IMR-90 (cell line): ENCODE measurements at places on chromosomes 1 and 21. TPM values are rescaled to one million over a fixed set of nuclear protein-coding genes. Genes with fewer than 3 reads are reported as not detected.

DNA sequence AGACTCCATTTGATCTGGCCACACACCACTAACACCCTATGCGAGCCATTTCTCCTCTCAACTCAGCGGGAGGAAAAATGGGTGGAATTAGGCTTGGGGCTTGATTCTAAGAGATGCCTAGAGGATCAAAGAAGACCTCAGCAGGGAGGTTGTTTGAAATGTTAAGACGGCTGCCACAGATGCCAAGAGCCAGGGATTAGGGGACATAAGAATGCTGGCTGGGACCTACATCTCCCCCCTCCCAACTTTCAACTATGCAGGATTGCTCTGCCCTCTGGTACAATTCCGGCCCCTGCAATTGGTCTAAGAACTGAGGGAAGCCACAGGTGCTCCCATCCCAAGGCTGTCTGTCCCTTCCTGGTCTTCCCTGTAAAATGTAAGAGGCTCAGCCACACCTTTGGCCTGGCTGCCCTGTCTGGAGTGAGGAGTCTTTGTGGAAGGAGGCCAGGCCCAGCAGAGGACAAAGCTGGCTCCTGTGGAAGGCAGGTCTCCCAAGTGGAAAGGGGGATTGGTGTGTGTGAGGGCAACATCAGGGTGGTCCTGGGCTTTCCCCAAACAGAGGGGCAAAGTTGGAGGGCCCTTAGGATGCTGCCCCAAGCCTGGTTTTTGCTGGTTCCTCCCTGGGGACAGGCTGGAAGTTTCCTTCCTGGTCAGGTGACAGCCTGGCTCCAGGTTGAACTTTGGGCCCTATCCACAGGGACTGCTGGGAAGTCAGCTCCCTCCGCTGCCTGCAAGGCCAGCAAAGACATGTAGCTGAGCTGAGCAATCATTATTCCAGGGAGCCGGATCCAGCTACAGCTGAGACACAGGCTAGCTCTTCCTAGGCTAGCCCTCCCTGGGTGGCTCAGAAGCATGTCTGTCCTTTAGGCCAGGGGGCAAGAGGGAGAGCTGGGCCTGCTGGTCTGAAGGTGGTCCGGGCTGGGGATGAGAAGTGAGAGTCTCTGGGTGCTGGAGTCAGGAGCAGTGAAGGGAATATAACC lies 34.5 kb upstream of the SYNC start:
- no peak for DNase-seq

GRCh38 chr21:42247716-42248115 lies 28.8 kb downstream of the ABCG1 start:
- no peak for DNase-seq

DNA sequence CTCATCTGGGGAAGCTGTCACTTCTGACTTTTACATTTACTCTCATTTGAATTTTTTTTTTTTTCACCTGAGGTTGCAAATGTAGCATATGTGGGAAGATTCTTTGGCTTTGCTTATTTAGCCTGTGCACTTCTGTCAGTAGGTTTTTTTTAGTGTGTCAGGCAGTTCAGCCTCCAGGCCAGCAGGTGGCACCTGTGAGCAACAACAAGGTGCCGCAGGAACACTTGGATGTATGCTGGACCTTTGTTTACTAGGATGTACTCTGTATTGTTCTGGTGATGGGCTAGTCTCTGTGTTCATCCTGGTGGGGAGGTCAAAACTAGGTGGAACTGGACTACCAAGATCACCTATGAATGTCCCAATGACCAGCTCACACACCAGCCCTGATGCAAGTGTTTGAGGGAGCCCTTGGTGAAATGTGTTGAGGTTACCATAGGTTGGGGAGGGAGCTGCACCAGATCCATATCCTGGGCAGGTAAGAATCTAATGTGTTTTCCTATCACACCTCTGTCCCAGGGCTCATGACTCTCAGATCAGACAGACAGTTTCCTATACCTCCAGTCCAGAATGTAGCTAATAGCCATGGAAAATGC lies 618.2 kb downstream of the BRINP3 start:
- no peak for DNase-seq

DNA sequence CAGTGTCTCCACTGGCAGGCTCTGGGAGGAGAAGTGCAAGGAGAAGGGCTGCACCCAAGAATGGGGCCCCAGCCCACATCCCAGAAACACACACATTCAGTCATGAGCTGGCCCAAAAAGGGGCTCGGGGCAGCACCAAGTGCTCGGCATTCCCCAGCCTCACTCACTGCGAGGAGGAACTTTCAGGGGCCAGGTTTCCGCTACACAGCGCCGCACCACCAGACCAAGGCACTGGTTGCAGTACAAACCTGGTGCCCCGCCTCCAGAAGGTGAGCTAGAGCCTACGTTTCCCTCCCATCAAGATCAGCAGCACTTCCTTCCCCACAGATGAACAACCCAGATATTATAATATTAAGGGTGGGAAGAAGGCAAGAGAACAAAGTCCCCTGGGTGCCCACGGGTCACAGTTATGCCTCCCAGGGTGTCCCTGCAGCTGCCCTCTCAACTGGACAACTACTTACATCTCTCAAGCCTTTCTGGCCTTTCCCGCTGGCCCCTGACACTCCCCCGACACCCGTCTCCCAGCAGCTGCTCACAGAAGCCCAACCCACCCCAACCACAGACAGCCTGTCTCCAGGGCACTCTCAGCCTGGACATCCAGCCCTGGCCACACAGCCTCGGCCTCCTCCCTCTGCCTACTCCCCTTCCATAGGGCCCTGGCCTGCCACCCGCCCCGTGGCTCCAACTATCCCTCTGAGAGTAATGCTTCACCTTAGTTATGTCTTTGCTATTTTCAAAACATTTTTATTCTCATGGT lies 3.8 kb downstream of the PBXIP1 start:
- DNase-seq, result no peak

GRCh38 chr1:160834945-160835565 lies 27.6 kb downstream of the CD244 start:
- DNase-seq, result peak; percentile 31

DNA sequence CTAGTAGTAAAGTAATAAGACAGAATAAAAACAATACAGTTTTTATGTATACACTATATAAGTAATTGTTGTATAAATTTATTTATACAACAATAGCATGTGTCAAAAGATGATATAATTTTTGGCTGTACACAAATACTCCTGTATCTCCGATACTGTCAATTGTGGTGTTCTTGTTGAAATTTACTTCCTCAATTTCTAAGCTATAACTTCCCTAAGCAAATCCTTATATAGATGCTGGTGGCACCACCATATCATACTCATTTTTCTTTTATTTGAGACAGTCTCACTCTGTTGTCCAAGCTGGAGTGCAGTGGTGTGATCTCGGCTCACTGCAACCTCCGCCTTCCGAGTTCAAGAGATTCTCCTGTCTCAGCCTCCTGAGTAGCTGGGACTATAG lies 141.0 kb upstream of the HP1BP3 start:
- no peak for DNase-seq

- DNase-seq, result no peak
These were observed 56.4 kb downstream of the SLC45A1 start for GRCh38 chr1:8374356-8374755.

GRCh38 chr1:63982201-63982600 lies 208.4 kb downstream of the ROR1 start:
- no peak for DNase-seq

- DNase-seq, result no peak
These were observed 61.6 kb downstream of the FHAD1 start for GRCh38 chr1:15308621-15309027.

DNA sequence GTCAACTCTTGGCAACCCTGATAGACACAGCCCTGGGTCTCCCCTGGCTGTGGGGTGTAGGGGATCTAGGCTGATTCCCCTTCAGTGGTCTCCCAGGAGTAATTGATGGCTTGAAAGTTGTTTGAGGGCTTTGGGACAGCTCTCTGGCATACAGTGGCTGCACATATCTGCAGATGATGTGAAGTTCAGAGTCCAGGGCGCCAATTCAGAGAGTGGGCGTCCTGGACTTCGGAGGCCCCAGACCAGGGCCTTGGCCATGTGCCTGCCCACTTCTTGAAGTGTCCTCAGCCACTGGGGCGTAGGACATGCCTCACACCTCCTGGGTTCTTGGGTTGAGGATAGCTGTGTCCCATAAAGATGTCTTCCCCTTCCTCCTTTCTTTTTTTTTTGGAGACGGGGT lies 2.6 kb downstream of the INAVA start:
- no peak for DNase-seq

- DNase-seq, result peak; percentile 45
These were observed 13.1 kb upstream of the ZRANB2 start for GRCh38 chr1:71093938-71094337.

DNA sequence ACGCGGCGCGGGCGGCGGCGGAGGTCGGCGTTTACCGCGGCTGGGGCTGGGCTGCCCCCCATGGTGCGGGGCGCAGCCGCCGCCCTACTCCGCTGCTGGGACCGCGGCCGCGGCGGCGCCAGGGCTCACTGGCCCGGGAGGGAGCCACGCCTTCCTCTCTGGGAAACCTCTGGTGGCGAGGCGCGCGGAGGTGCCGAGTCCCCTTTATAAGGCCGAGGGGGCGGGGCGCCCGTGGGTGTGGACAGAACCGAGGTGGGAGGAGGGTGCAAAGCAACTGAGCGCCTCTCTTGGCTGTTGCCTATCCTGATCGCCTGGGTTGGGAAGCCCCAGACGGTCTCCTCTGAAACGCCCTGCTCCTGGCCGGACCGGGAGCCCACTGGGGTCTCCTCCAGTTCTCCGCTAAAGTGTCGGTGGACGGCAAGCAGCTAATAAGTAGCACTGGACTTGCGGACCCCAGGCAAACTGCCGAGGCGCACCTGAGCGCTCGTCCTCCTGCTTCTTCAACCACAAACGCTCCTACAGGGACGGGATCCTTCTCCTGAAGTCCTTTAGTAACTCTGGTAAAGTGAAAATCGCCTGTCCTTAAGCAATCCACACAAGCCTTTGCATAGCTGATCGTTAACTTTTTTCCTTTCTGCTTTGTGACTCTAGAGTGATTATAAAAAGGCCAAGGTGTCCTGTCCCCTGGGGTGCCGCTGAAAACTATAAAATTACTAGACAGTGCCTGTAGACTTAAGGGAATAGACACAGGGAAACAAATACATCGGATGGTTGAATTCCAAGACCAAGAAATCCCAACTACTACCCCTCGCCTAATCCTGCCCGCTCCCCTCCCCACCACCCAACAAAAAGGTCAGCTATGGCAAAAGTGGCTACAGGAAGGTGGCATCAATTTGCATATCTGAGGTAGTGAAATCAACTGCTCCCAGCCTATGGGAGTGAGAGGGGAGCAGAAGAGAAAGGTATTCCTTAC lies at the start of gene PTGER3:
Gene PTGER3, minus strand, starts transcription at position 182 of the 973 bp plus-strand sequence. CDS start 239 bp downstream, outside the sequence.
- DNase-seq, result no peak

DNA sequence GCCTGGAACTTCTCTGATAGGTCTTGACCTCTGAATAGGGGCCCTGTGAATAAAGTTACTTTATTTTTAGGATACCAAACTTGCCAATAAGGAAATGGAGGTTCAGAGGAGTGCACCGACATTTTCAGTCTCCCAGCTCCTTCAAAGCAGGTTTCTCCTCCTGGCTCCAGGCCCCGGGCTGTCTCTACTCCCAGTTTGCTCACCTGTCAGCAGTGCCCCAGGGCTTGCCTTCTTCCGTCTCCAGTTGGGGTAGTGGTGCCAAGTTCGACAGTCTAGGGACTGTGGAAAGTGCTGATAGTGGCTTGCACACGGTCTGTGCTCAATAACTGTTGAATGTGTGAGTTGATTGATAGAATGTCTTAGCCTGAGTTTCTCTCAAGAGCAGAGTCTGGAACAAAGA lies 149.2 kb downstream of the ACTL8 start:
- DNase-seq, result no peak

- DNase-seq, result no peak
These were observed 532.8 kb downstream of the MATN1 start for GRCh38 chr1:30190511-30191153.

GRCh38 chr1:181061891-181062835 lies 26.3 kb upstream of the IER5 start:
- no peak for DNase-seq

DNA sequence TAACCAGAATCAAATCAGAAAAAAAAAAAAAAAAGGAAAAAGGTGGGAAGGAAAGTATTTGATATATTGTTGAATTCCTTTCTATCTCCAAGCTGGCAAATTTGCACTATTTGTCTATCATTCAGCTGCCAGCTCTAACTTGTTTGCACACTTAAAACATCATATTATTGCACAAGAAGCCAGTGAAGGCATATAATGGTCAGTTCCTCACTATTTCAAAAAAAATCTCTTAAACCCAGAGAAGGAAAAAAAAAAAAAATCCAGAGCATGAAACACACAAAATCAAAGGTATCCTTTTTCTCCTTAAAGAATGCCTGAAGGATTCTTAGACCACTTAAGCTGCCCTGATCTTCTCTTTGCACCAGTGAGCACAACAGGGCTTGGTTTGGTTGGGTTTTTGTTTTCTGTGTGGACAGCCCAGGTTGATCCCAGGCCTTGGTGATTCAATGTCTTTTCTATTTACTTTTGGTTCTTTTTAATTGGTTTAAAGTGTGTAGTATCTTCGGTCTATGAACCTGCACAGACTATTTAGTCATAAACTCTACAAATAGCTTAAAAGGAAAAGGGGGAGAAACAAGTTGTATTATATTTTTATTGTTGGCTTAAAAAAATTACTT lies 40.2 kb downstream of the DUSP10 start:
- no peak for DNase-seq

GRCh38 chr1:81254068-81254467 lies 546.7 kb upstream of the ADGRL2 start:
- DNase-seq, result no peak

GRCh38 chr1:19057182-19057779 lies 100.8 kb upstream of the IFFO2 start:
- DNase-seq, result no peak

DNA sequence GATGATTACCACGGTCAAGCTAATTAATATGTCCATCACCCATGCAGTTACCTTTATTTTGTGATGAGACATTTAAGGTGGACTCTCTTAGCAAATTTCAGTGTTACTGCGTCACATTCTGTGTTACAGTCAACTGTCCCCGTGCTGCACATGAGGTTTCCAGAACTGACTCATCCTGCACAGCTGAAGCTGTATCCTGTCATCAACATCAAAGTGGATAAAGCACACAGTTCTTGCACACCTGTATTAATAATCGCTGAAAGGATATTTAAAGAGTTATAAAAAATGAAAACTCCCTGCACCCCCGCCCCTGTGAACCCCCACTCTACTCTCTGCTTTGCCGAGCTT lies 3.4 kb upstream of the KRTAP10-5 start:
- DNase-seq, result no peak

RIMKLA gene
- total RNA-seq, result not detected in 2 replicates

KLHDC9 gene
- 0.18 TPM in 1 of 2 replicates, not detected in the other for total RNA-seq

LCE3E gene
- total RNA-seq, result not detected in 2 replicates

UBAP2L gene
- 57.5 and 77.2 TPM in 2 replicates for total RNA-seq

TSACC gene
- not detected in 2 replicates for total RNA-seq
